ENCODE measurements at places on chromosomes 1 and 21.
A peak's percentile ranks its signal among the peaks of the same experiment; 100 is the strongest.

DNA sequence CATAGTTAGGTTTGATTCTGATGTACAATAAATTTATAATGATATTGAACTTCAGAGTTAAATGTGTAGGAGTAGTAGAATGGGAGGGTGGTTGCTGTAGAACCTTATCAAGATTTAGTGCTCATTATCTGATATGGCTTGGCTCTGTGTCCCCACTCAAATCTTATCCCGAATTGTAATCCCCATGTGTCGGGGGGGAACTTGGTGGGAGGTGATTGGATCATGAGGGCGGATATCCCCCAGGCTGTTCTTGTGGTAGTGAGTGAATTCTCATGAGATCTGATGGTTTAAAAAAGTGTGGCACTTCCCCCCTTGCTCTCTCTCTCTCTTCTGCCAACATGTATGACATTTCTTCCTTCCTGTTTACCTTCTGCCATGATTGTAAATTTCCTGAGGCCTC, 265.5 kb downstream of the GRIK1 start:
- no peak for DNase-seq

DNA sequence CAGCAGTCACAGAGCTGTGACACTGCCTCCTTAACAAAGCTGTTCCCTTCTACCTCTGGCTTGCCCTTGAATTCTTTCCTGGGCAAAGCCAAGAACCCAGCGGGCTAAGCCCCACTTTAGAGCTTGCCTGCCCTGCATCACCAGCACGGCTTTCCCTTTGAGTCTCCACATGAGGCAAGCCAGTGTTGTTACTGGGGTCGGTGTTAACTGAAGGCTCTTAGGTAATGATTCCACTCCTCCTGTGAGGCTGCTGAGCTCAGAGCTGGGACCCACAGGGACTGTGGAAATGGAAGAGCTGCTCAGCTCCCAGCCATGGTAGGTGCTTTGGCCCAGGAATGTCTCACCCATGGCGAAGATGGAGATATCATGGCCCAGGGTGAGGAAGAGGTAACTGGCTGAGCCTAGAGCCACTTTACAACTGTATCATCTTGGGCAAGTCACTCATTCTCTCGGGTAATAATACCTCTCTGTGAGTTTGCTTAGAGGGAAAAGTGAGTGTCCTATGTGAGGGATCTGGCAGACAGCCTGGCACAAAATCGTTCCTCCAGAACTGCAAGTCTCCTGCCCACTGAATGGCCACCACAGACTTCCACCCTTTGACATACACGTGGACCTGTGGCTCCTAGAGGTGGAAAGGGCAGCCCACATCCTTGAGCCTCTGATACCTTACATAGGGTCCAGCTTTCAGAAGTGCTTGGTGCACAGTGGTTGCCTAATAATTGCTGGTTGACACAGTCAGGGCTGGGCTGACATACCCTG, 654.1 kb downstream of the PTPRU start:
- DNase-seq, result no peak

DNA sequence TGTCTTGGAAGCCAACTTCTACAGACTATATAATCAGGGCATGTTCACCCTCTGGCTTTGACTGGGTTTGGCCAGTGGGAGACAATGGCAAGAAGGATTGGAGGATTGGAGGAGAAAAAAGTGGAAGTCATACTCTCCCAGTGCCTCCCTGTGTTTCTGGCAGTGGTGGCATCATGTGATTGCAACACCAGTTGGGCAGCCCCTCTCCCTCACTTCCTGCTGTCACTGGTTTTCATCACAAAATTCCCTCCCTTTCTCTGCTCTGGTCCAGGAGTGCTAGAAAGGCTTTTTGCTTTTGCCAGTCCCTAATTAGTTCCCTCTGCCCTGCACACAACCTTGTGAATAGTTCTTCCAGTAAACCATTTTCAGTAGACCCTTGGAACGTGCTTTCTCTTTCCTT, 3.7 kb upstream of the QSOX1 start:
- DNase-seq, result no peak

GRCh38 chr1:119372503-119373086, 4.0 kb downstream of the HAO2 start:
- DNase-seq, result no peak

DNA sequence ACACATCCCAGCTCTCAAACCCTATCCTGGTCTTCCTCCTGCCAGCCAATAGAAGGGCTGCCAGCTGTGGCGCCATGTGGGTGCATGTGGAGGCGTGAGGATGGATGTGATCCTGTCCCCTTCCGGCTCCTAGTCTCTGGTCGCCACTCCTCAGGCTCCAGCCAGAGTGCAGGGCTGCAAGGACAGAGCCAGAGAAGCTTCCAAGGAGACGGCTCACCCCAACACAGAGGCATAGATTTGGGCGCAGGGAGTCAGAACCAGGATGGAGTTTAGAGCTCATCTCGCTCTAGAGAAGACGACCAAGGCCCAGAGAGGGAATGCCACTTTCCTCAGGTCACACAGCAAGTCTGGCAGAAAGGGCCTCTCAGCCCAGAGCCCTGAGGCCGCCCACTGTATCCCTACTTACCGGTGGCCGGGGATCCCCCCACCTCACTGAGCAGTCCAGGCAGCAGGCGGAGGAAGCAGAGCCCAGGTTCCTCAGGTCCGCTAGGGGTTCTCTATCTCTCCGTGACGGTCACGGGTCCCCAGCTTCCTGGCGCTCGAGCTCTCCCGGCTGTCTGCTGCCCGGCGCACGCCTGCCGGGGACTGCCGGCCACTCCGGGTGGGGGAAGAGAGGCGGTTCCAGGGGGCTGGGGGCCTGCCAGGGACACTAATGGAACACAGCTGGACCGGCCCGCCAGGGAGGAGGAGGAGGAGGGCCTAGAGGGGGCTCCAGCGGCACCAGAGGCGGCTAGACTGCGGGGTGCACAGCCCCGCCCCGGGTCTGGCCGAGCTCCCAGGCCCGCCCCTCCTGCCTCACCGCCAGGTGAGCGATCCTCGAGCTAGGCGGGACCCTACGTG, at the start of gene COL16A1:
Gene COL16A1, minus strand, starts transcription at position 587 of the 840 bp plus-strand sequence. CDS start 1,824 bp downstream, outside the sequence.
- DNase-seq, result no peak

GRCh38 chr1:231724876-231725647, 98.5 kb downstream of the DISC1 start:
- DNase-seq, result no peak

- DNase-seq, result no peak
Measured at GRCh38 chr21:18832950-18833349, 429.4 kb upstream of the TMPRSS15 start.

- no peak for DNase-seq
Measured at GRCh38 chr1:70707214-70707613, 296.1 kb downstream of the CTH start.

DNA sequence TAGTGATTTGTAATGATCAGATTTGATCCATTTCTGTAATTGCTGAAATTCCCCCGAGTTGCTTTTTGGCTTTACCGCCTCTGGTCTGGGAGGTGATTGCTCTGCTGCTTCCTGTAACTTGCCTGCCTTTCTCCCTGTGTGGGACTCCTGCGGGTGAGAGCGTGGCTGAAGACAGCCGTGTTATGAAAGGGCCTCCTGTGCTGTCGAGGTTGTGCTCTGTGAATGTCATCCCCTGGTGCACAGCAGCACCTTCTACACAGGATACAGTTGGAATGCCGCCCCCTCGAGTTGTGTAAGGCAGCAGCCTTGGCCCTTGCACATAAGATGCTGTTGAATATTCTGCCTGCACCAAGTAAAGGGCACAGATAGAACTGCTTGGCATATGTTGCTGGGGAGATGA, 5.9 kb downstream of the SOD1 start:
- no peak for DNase-seq

DNA sequence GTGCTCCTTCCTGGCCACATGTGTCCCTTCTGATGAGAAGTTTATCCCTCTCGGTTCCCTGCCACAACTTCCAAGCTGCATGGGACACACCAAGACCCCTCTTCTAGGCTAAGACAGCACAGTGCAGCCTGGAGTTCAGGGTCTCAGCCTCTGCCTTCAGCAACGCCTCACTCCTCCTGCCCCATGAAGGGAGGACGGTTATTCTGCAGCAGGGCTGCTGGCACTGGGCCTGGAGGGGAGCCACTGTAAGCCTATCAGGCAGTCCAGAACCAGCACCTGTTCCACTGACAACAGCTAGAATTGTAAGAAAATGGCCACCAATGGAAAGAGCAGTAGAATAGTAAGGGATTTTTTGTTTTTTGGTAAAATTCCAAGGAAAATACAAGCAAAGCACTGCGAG, 72.3 kb downstream of the GALNT2 start:
- DNase-seq, result no peak

- no peak for DNase-seq
Measured at GRCh38 chr1:116066868-116067565, 44.2 kb upstream of the MAB21L3 start.

GRCh38 chr1:42735056-42735455, 5.0 kb downstream of the CLDN19 start:
- DNase-seq, result no peak

- no peak for DNase-seq
Measured at GRCh38 chr1:175892686-175893085, 149.3 kb upstream of the TNR start.

- no peak for DNase-seq
Measured at GRCh38 chr1:22930240-22930912, 42.3 kb downstream of the LACTBL1 start.

GRCh38 chr21:35083246-35083645, 34.1 kb upstream of the RUNX1 start:
- no peak for DNase-seq

GRCh38 chr1:198175423-198176170, 18.8 kb downstream of the NEK7 start:
- no peak for DNase-seq

GRCh38 chr1:64598100-64598571, 128.2 kb downstream of the CACHD1 start:
- DNase-seq, result no peak

GRCh38 chr1:244834543-244835275, 749 bp upstream of the COX20 start:
- peak; percentile 81 for DNase-seq

DNA sequence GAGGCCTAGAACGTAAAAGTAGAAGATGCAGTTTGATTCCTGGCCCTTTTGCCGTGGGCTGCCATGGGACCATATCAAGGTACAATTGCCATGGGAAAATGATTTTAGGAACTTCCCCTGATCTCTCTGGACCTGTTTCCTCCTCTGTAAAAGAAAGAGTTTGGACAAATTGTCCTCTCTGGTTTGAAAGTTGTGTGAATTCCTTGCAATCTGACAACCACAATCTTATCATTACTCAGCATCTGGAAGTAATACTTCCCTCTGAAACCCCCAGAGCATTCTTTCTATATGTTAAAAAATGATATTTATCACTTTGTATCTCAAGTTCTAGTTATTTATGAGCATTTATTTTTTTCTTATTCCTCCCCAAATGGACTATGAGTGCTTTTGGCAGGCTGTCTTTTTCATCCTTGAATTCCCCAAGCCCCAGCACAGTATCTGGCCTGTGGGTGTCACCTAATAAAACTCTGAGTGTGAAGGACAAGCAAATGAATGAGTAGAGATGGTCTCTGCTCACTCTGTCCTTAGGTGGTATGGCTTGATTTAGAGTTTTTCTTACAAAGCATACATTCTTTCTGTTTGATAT, 181.1 kb downstream of the DYRK1A start:
- no peak for DNase-seq

GRCh38 chr1:181175955-181176354, 87.5 kb downstream of the IER5 start:
- DNase-seq, result no peak

GRCh38 chr1:58857680-58858673, 74.1 kb upstream of the JUN start:
- DNase-seq, result no peak

DNA sequence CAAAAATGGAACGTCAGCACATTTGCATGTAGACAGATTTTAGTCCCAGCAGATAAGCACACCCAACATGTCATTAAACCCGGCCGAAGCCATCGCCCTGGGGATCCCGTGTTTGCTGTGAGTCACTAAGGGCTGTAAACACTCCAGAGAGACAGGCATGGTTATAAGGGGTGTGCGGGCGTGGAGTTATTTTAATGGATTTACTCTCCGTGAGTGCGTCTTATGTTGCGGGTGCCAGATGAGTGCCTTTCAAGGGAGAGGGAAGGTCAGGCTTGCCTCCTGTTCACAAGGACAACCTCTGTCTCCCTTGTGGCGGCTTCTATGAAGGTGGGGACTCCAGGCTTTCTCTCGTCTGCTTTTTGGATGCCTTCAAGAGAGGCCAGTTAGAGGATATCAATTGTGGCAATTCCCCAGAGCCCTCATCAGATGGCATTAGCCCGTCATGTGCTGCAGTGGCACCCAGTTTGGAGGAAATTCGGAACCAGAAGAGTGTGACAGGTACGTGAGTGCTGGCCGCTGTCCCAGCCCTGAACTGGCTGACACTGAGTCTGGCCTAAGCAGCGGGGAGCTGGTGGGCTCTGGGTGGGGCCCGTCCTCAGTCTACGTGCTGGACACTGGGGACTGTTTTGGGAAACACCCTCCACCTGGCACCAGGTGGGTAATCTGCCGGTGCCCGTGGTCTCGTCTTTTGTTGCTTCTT, 223.8 kb upstream of the TMEM51 start:
- no peak for DNase-seq

- DNase-seq, result no peak
Measured at GRCh38 chr1:240312872-240313271, 221.2 kb downstream of the FMN2 start.

DNA sequence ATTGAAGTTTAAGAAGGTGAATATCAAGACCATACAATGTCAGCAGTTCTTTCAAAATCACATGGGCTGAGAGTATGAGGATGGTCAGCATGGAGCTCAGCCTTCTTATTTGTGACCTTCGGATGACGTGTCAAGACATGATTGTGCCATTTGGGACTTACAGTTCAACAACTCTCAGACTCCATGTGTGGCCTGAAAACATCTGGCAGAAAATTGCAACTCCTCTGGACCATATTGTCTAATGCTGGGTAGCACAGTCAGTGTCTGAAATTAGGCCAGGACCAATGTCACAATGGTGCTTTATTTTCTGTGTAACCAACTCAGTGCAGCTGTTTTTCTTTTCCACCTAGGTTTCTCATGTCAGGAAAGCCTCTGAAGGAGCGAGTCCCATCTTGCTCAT, 483.5 kb upstream of the PKN2 start:
- no peak for DNase-seq

DNA sequence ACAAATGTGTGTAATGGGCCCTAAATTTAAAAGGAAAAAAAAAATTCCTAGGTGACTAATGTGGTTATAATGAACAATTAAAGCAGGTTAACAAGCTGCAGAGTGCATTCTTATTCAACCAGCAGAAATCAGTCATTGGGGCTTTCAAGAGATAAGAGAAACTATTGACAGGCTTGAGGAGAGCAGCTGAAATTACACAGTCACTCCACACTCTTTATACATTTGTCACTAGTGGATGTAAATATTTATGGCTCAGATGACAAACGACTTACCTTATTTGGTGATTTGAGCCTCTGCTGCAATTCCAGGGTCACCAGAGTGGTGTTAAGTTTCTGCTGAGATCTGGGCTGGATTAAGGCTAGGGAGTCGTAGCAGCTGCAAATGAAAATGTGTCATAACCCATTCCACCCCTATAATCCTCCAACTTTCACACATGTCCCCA, 896.3 kb downstream of the TTLL7 start:
- DNase-seq, result no peak

DNA sequence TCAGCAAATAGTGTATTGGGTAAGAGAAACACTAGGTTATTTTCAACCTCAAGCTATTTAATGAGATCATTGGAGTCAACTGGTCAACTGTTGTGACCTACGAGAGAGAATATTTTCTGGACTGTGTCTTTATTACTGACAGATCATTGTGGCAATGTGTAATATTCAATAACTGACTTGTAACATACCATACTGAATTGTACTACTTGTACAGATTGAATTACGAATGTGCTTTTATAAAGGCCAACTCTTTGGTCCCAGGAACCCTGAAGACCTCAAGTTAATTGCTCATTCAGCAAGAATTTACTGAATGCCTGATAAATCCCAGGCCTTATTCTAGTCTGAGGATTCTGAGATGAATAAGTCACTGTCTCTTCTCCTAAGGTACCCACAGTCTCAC, 56.1 kb upstream of the CAMK1G start:
- DNase-seq, result no peak
